ENCODE measurements at places on chromosomes 11 and 22.

DNA sequence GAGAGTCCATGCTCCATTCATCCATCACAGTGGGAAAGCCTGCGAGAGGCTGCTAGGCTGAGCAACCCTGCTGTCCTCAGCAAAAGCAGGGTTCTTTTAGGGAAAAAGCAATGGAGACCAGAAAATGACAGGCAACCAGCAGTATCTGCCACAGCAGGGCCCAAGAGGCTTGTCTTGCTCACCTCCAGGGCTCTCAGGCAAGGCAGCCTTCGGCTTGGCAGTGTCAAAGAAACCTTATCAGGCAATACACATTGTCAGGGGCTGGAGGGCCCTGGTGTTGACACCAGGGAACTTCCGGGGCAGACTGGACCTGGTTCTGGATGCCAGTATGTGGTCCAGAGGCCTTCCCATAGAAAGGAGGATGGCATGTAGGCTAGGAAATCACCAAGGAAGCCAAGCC lies 10.2 kb upstream of the TLCD5 start:
- no peak for DNase-seq

- no peak for DNase-seq
These were observed 22.6 kb upstream of the NCR3LG1 start for GRCh38 chr11:17328871-17329494.

- no peak for DNase-seq
These were observed 18.9 kb upstream of the PPP6R3 start for GRCh38 chr11:68441466-68442230.

- DNase-seq: no peak
These were observed 48.1 kb upstream of the ALKBH3 start for GRCh38 chr11:43832536-43832935.

GRCh38 chr22:48712558-48713271 lies 1115.0 kb downstream of the BRD1 start:
- no peak for DNase-seq

Measured in stimulated activated CD4-positive, alpha-beta T cell treated with anti-CD3 and anti-CD28 coated beads, Interleukin-2, amount 100 ng/mL, for 48 hours (primary cell).